ENCODE measurements at places on chromosomes 16 and 17. TPM values are rescaled to one million over a fixed set of nuclear protein-coding genes. Genes with fewer than 3 reads are reported as not detected.

MVD gene
- total RNA-seq, result 81.1 TPM

GRCh38 chr16:59042301-59042700 lies 308.2 kb upstream of the GOT2 start:
- DNase-seq, result no peak

DNA sequence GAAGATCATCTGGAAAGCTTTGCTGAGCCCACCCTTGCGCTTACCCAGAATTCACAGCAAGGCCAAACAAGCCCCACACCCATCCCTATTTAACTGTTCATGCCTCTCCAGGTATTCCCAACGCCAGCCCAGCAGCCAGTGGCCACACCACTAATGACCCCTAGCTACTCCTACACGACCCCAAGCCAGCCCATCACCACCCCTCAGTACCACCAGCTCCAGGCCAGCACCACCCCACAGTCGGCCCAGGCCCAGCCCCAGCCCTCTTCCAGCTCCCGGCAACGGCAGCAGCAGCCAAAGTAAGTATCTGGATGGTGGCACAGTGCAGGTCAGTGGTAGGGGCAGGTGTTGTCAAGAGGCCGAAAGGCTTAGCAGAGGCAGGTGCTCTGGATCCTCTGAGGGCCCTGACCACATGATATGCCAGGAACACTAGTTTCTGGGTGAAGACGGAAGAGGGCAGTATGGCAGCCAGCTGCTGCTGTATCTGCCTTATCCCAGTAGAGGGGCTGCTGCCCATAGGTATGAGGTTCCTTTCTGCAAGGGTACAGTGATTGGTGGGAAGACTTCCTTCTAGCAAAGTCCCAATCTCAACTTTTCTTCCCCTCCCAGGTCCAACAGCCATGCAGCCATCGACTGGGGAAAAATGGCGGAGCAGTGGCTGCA lies 10.7 kb downstream of the PROCA1 start:
- DNase-seq, result no peak

DNA sequence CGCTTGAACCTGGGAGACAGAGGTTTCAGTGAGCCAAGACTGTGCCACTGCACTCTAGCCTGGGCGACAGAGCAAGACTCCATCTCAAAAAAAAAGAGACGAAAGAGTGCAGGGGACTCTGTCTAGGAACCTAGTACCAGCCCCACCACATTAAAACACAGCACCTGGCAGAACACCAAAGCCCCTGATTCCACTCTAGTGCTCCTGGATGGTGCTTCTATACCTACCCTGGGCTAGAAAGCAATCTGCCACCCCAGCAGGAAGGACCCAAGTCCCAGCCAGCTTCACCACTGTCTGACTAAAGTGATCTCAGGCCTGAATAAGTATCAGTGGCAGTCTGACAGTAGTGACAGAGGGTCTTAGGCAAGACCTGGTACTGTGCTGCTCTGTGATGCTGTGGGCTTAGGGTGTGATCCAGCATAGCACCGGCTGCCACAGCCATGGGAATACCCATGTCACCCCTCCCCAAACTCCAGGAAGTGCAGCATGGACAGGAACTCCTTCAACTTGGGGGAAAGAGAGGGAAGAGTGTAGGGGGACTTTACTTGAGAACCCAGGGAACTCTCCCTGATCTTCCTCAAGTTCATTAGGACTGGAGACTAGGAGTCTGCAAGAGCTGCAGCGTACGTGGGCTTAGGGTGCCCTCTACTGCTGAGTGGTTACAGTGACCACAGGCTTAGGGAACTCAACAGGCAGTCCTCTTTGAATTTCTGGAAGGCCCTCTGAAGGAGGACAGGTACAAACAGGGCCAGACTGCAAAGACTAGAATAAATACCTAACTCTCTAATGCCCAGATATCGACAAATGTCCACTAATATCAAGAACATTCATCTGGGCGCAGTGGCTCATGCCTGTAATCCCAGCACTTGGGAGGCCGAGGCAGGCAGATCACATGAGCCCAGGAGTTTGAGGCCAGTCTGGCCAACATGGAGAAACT lies 30.0 kb upstream of the RNF43 start:
- peak; percentile 86 for DNase-seq

DNA sequence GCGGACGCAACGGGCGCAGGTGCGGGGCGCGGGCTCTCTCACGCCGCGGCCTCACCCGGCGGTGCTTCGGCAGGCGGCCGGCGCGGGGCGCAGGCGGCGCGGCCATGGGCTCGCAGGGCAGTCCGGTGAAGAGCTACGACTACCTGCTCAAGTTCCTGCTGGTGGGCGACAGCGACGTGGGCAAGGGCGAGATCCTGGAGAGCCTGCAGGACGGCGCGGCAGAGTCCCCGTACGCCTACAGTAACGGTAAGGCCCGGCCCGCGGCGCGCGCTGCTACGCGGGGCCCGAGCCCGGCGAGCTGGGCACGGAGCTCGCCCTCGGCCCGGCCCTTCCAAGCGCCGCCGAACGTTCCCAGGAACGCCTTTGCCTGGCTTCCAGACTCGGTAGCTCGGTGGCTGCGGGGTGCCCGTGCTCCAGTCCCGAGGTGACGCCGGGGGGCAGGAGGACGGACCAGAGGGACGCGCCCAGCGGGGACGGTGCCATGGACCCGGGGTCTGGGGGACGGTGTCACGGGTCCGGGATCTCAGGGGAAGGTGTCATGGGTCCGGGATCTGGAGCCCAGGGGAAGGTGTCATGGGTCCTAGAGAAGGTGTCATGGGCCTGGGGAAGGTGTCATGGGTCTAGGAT lies 435 bp downstream of the RAB40C start:
- peak; percentile 47 for DNase-seq

CDH3 gene
- total RNA-seq, result 9.1 TPM

MYH2 gene
- total RNA-seq, result not detected

PSMC5 gene
- 98.2 TPM for total RNA-seq

- DNase-seq, result no peak
These were observed 65.7 kb downstream of the MAP2K6 start for GRCh38 chr17:69480245-69480644.

DNA sequence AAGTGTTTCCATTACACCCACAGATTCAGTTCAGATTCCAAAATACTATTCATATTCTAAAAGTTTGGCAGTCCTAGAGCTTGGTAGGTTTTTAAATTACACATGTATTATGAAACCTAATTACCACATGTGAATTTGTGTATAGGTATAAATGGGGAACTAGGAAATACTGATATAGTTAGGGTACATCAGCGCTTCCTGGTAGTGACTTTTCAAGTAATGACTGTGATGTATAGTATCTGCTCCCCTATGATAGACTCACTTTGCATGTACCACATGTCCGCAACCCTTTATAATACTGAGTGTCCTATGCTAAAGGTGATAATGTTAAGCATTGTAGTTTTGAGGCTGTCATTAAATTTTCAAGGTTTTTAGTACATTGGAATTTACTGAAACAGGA lies 22.9 kb downstream of the CDK12 start:
- no peak for DNase-seq

GRCh38 chr17:17073030-17073564 lies 30.8 kb downstream of the MPRIP start:
- DNase-seq, result no peak

GRCh38 chr17:19724501-19725420 lies 8.4 kb upstream of the SLC47A2 start:
- DNase-seq, result peak; percentile 77

DNA sequence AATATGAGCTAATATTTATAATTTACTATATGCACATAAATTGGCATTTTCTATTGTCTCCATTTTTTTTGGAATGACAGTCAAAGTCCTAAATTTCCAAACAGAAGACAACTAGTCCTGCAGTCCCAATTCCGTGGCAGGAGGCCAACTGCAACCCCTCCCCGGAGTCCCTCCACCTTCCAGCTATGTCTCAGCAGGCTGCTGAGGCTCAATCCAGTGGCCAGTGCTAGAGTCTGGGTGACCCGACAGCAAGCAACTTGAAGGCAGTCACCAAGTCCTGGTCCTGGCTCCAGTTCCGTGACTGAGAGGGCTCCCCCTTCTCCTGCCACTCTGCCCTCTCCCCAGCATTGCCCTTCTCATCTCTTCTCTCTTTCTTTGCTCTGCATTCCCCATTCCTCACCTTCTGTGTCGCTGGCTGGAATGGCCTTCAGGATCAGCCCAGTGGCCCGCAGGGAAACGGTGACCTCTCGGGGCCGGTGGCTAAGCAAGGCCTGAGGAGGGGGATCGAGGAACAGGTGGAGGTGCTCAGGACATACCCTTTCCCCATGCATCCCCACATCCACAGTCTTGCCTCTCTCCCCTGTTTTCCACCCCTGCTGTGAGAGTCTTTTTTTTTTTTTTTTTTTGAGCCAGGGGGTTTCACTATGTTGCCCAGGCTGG lies 22.4 kb upstream of the MFSD6L start:
- no peak for DNase-seq

MT3 gene
- 27.0 TPM for total RNA-seq

BAIAP3 gene
- total RNA-seq, result 1.0 TPM

DNA sequence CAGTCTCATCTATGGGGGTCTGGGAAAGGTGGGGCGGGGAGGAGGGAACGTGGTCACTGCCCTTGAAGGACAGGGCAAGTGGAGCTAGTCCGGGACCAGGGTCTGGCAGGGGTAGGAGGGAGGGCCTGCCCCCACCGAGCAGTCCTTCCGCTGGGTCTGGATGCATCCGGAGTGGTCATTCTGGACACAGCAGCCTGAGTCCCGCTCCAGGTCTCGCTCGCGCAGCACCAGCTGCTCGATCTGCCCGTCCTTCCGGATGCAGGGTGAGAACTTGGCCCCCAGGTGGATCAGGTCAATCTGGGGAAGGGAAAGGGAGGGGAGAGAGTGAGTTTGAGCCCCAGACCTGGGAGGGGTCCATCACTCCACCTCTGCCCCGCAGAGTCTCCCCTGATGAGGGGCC lies 6.8 kb downstream of the AANAT start:
- DNase-seq, result no peak

PTGES3L gene
- total RNA-seq, result 0.21 TPM

CLEC19A gene
- total RNA-seq, result not detected

CDRT15L2 gene
- total RNA-seq, result not detected

DNA sequence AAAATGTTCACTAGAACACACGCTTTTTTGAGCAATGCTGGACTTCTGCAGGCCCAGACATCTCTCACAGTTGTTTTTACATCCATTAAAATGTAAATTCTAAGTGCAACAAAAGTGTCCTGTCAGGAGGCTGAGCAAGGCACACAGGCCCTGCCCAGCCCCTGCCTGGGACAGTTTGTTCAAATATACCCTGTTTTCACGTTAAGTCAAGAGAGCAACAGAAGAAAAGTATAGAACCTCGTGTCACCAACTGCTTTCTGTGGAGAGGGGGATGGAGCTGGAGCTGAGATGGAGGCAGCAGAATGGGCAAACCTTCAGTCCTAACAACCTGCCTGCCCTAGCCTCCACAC lies 4.3 kb upstream of the HOXB2 start:
- no peak for DNase-seq

DNA sequence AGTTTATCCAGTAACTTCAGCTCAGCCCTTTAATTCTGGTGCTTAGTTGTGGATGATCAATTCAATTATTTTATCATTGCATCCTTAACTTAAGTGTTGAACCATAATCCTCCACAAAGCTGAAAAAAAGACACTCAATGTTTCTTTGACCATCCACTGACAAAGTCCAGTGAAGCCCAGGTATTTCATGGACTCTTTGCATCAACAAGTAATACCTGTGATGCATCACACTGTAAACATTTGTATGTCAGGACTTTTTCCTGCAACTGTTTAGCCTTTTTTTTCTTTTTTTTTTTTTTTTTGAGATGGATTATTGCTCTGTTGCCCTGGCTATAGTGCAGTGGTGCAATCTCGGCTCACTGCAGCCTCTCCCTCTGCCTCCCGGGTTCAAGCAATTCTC lies 6.6 kb upstream of the NFAT5 start:
- DNase-seq, result no peak

DNA sequence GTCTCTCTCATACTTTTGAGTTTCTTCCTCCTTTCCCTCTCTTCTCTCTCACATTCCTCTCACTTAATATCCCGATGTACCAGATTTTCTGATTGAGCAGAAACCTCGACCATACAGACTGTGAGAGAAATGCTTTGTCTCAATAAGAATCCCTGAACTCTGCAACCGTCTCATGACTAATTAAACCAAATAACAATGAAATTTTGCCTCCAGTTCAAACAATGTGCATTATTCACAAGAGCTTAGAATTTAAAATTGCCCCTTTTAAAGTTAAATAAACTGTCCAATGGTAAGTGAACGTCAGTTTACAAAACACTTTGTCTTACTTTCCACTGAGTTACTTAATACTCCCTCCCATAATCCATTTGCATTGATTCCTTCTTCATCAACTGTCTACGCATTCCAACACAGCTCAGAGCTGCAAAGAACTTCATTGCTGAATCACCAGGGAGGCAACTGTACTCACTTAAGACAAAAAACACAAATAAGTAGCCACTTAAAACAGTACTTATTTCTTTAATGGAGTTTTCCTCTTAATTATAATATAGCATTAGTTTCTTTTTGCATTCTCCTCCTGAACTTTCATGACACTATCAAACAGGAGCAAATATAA lies 4.9 kb downstream of the CDH11 start:
- no peak for DNase-seq

- DNase-seq, result no peak
These were observed 6.7 kb upstream of the SMIM5 start for GRCh38 chr17:75626496-75627038.

- DNase-seq, result peak; percentile 37
These were observed 10.9 kb downstream of the ADGRG1 start for GRCh38 chr16:57639172-57639887.

TTLL6 gene
- total RNA-seq, result not detected

DNA sequence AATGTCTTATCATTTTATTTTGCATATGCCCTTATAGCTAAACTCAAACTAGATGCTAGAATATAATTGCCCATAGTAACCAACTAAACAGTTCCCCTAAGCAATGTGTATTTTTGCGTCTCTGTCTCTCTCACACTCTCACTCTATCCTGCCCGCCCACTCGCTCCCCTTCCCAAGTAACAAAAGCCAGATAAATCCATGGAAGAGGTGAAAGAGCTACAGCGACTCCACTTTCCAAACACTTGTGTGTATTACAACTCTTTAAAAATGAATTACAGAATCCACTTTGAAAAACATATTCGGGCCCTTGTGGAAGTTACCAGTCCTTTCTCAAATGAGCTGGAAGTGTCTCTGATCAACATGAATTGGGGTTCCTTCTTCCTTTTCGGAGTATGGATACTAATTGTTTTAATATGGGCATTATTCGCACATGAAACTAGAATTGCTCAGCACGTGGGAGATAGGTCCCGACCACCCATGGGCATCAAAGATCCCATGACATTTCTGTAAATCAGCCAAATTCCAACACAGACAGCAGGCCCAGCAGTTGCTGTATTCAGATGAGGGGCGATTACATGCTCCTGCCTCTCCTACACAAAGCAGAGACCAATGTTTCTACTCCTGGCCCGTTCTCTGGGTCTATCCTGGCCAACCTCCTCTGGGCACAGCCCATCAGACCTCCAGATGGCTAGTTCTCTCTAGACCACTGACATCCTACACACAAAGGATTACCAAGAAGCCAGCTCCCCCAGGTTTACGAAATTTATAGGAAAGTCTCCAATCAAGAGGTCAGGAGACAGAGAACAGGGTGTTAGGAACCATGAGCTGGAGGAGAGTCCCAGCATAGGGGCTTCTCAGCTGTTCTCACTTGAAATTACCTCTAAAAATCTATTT lies 121.5 kb downstream of the ZFHX3 start:
- no peak for DNase-seq

PRAC1 gene
- not detected for total RNA-seq

Measured in activated CD4-positive, alpha-beta T cell treated with anti-CD3 and anti-CD28 coated beads for 36 hours (primary cell).